ENCODE measurements at places on chromosomes 1 and 21.

DNA sequence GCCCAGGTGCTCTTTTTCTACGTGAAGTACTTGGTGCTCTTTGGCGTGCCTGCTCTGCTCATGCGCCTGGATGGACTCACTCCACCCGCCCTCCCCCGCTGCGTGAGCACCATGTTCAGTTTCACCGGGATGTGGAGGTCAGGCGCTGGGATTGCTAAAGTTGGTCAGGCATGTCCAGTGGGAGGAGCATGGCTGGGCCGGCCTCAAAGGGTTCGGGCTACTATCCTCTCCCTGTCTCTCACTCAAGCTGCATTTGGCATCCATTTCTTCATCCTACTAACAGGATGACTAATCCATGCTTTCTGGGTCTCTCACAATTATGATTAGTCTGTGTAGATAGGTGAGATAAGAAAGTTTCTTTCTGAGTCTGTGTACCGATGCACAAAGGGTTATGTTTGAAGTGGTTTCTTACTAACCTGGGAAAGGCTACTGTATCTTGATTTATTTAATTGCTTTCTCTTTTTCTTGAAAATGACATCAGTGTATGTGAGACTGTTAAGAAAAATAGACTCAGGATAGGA is 135.9 kb downstream of the HHAT start:
- no peak for DNase-seq

- no peak for DNase-seq
These were observed 335.3 kb upstream of the RUNX1 start for GRCh38 chr21:35384375-35384774.

DNA sequence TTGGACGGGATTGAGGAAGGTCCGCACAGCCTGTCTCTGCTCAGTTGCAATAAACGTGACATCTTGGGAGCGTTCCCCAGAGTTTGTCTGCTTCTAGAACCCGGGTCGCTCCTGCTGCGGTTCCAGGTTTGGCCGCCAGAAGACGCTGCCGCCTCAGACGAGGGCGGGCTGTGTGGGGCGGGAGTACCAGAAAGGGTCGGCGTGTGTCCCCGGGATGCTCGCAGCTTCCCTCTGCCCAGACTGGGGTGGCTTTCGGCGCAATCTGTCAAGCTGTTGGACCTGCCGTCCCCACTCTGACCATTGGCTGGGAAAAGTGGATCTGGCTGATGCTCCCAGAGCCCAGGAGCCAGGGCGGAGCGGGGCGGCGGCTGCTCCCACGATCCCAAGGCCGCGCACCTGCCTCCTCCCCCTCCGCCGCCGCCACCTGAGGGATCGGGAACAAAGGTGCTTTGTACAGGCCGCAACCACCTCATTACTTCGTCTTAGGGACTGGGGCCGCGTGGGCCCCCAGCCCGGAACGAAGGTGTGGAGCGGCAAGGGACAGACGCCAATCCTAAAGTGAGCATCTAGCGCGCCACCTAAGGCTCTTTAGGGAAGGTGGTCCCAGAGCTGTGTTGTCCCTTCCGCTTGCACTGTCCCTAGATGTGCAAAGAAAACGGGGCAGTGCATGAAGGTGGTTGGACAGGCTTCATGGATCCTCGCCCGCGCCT is 683 bp upstream of the EFNA4 start:
- DNase-seq, result peak; percentile 72

DNA sequence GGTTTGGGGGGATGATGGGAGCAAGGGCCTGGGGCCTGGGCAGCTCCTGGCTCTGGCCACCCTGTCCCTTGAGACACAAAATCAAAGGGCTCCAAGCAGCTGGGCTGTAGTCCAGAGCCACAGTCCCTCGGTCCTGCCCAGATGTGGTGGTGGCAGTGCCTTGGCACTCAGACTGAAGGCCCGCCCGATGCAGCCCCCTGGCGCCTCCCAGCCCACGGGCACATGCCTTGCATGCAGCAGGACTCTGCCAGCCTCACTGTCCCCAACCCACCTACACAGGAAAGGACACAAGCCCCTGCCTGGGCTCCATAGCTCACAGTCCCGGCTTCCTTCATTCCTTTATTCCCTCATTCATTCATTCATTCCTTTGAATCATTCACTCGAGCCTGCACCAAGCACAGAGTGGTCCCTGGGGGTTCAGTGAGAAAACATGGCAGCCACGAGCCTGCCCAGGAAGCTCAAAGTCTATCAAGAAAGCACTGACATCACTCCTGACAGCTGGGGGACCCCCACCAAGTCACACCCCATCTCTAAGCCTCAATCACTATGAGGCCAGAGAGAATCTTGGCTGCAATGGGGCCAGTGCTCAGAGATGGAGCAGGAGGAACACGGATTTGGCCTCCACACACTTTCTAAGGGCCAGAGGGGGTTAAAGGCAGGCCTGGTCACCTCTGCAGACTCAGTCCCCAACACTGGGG is 5.8 kb downstream of the SDC3 start:
- no peak for DNase-seq

GRCh38 chr1:43140010-43140409 is 32.1 kb downstream of the EBNA1BP2 start:
- no peak for DNase-seq

DNA sequence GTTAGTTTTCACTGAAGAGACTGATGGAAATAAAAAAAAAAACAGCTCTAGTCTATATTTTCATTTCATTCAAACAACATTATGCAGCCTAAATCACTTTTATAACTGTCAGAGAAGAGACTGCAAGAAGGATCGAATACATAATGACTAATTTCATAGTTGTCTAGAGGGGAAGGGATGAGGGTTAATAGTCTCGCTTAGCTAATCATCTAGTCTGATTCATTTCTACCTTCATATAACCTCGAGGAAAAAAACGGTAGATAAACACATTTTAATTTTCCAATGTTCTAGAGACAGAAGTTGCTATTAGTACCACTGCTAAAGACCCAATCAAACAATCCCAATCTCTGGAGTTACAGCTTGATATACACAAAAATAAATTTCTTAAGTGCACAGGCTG is 3.5 kb downstream of the FUBP1 start:
- no peak for DNase-seq

DNA sequence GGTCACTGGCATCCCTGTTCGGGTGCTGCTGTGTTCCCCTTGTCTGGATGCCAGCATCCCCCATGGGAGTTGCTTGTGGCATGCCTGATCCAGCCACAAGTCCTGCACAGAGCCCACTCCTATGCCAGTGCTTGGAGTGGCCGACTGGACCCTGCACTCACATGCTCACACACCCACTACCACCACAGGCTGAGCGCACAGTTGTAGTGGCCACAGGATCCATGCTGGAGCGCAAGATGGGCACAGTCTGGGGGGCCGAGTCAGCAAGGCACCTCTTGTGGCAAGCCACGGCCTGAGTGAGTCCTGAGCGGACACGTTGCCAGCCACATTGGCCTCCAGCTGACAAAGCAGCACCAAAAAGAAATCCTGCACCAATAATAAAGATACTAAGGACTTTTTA is 661.6 kb upstream of the TMPRSS15 start:
- no peak for DNase-seq

DNA sequence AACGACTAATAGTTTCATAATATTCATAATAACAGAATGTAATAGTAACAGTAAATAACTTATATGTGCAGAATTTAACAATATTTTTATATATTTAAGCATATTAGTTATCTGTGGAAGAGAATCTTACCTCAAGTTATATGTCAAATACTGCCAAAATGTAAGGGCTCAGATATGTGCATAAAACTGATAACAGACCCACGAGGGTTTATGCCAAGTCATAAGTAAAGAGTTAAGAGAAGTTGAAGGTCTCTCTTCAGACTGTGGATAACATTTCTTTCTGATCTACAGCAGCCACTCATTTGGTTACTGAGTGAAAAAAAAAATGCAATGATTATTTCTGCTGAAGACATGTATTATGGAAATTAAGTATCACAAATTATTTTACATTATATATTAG is 1167.8 kb upstream of the NCAM2 start:
- DNase-seq, result no peak

DNA sequence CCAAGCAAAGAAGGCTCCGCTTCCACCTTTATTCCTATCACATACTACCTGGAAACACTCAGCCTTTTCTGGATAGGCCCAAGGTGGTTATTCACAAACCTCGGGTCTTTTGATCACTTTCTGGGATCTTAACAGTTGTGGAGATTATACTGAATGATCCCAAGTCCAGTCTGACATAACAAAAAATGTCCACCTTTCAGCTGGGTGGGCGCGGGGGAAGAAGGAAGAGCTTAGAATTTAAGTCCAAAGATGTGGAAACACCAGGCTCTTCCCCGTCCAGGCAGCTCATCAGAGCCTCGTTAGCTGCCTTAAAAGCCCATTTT is 338 bp upstream of the C1orf53 start:
- DNase-seq, result no peak

DNA sequence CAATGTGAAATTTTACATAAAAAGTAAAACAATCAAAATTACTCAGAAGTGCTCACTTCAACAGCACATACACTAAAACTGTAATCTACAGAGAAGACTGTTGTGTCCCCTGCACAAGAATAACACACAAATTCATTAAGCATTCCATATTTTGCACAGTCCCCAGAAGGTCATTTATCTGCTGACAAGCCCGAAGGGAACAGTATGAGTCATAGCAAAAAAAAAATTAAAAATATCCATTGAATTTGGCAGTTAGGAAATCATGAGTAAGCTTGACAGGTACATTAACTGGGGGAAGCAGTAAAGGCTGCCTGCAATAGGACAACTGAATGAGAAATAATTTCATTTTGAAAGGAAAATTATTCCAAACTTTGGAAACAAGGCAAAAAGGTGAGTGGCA is 3.3 kb upstream of the CACYBP start:
- DNase-seq, result no peak

- DNase-seq, result no peak
These were observed 126.8 kb downstream of the HIVEP3 start for GRCh38 chr1:41791667-41792484.

- DNase-seq, result no peak
These were observed at the start of gene BECN2 for GRCh38 chr1:241957692-241958494. TSS of gene BECN2 (plus strand) at chr1:241957767. CDS start at chr1:241957767, 0 bp downstream.

DNA sequence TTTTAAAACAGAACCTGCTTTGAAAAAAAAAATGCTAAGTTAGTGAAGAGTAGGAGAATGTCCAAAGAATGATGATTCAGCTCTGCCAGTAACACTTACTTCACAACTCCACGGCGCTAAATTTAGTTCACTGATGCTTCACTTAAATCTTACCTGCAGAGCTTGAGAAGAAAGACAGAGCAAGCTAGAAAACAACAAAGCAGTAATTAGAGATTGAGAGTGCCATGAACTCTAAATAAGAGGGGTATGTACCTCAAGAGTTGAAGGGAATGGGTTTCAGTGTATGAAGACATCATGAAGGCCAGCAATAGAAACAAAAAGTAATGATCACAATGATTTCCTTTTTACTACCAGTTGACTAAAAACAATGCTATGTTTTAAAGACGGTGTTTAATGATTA is 32.8 kb downstream of the EPRS1 start:
- no peak for DNase-seq

- no peak for DNase-seq
These were observed 25.9 kb downstream of the RGS5 start for GRCh38 chr1:163176797-163177196.

DNA sequence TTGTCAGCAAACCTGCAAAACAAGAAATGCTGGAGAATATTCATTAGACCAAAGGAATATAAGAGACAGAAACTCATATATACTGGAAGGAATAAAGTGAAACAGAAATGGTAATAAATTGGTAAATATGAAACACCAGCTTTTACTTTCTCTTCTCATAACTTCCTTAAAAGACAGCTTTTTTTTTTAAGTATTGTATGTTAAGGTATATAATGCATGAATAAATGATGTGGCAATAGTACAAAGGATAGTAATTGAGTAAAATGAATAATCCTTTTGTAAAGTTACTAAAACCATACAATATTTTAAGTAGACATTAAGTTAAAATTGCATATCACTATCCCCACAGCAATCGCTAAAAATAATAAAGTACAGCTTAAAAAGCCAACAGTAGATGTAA is 64.8 kb downstream of the TRIM33 start:
- DNase-seq, result no peak

DNA sequence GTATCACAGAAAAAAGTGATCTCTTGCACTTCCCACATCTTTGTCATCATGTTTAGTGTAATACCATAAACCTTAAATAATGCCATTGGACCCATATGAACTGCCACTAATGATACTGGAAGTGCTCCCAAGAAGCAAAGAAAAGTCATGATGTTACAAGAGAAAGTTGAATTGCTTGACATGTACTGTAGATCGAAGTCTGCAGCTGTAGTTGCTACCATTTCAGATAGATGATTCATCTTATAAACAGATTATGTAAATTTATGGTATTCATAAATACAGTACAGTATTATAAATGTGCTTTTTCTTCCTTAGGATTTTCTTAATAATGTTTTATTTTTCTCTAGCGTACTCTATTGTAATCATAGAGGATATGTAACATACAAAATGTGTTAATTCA is 30.1 kb upstream of the LAMC2 start:
- DNase-seq, result no peak

DNA sequence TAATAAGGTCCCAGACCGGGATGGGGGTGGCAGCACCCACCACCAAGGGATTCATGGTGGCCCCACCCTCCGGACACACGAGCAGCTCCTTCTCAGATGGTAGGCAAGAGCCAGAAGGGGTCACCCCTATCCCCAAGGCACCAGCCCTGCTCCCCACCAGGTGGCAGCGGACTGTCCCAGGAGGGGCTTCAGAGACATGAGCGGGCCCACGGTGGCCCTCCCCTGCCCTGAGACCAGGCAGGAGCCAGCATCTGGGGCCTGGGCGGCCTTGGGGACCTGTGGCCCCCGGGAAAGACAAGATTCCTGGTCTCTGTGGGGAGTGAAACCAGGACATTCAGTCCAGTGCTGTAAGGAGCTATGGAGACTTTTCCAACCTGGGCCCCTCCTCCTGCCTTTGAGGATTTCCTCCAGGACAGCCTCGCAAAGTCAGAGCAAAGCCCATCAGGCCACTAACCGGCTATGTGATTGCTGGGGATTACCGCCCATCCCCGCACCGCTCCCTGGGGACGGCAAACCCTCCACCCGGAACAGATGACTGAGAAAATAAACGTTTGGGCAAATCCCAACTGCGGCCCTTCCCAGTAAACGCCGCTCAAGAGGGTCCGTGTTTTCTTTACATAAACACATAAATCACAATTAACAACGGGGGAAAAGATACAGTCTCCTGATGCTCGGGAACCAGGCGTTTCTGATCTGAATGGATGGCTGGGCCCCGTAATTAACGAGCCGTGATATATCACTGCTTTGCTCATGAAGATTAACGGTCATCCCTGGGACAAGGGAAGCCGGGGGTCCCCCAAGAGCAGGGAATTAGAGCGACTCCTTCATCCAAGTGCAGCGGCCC is 50.9 kb upstream of the ARHGEF16 start:
- peak; percentile 81 for DNase-seq

DNA sequence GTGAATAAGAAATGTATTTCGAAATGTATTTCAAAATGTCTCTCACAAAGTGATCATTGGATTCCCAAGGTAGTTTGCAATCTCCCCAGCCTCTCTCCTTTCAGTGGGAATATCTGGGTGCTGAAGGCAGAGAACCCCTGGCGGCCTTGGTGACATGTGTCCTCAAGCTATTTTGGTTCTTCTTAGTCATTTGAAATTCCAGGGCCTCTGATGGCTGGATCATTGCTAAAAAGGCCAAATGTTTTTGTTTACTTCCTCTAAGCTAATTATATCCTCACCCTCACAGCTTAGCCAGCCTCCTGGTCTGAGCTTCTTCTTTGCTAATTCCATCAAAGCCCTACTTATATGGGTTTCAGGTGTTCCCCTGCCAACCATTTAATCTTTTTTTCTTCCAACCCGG is 71.2 kb downstream of the LRRC40 start:
- DNase-seq, result no peak

- no peak for DNase-seq
These were observed 194.6 kb downstream of the GREM2 start for GRCh38 chr1:240417317-240417716.

Measured in iPS-NIHi11 (cell line).